ENCODE measurements at places on chromosomes 7 and 10. TPM values are rescaled to one million over a fixed set of nuclear protein-coding genes. Genes with fewer than 3 reads are reported as not detected.
A peak's percentile ranks its signal among the peaks of the same experiment; 100 is the strongest.

GRCh38 chr10:61138708-61139591 is 195.0 kb upstream of the RHOBTB1 start:
- DNase-seq: no peak

DNA sequence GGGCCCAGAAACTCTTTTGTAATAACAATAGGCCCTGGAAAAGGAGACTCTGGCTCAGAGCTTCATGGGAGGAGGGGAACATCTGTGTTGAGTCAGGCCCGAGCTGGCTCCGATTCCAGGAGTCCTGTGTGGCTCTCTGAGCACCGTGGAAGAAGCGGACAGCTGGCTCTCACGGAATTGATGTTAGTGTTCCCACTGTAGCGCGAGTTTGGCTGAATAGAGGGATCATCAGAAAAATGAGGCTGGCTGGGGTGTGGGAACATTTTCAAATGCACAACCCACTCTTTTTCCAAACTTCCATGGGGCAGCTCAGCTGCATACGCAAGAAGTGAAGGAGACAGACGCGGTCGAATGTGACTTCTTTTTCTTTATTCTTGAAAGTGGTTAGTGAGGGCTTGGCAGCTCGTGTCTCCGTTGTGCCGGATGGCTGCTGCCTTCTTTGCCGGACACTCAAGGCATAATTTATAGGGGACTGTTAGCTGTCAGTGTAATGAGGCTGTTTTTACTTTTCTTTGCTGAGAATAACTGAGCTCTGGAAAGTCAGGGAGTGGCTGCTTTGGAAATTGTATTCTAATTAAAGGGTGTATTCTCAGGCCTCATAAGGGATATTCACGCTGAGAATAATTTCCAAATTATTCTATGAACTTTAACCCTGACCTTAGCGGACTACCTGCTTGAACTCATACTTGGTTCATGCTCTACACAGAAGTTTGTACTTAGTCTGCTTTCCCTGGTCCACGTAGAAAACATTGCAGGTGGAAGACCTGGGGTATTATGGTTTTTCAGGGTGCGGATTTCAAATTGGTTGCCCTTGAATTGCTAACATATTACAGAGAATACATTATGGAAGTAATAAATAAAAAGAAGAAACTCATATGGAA is 23.1 kb downstream of the MDFIC start:
- peak; percentile 73 for DNase-seq

DNA sequence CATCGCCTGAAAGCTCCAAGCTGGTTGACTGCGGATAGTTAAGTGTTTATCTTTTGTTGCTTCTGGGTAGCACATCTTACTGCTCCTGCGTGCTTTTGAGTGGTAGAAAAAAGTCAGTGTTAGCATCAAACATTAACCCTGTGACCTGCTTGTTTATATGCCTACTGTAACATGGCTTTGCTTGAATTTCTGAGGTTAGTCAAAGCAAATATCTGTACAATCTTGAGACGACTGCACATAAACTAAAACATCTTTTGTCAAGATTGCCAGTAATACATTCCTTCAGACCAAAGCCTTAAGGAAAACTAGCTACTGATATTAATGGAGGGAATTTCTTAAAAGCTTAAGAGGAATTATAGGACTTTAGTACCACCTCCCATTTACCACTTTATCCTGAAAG is 163.7 kb downstream of the BAMBI start:
- DNase-seq: no peak

- DNase-seq: no peak
These were observed 153.0 kb upstream of the PDE1C start for GRCh38 chr7:32223071-32223650.

DNA sequence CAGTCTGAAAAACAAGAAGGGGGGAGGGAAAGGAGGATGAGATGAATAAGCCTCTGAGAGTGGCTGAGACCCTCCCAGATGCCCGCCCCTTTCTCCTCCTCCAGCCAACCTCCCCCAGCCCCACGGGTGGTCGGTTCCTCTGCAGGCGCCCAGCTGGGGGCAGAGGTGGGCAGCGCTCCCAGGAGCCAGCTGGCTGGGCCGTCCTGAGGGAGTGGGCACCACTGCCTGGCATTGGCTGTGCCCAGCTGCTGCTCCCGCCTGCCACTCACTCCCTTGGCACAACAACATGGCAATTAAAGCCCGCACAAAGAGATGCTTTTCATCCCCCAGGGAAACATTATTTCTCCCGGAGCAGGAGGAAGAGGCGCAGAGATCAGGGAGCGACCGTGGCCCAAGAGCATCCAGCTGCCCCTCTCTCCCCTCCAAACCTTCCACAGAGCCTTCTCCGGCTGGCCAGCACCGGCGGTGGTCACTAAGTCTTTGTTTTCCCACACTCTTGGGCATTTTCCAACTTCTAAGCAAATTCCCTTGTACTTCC is 107.2 kb downstream of the SPDYE5 start:
- DNase-seq: no peak

- DNase-seq: no peak
These were observed 221.5 kb upstream of the GHITM start for GRCh38 chr10:83917537-83918506.

GRCh38 chr7:52719677-52720076 is 315.8 kb upstream of the POM121L12 start:
- no peak for DNase-seq

DNA sequence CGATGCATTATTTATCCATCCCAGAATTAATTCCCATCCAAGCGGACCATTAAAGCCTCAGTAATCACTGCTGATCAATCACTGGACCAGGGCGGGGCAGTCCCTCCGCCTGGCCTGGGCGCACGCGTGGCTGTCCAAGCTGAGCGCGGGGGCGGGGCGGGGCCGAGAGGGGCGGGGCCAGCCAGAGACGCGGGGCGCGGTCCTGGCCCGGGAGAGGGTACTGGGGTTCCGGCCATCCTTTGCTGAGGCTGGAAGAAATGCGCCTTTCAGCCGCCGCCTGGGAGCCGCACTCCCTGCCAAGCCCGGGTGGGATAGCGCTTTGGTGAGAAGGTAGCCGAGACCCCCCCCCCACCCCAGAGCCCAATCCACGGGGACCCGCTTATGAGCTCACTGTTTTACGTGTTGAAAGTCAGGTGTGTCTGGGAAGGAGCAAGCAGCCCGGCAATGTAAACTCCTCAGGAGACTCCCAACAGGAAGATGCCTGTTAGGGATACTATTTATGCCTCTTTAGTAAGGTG is at the start of gene ARHGAP22:
TSS of gene ARHGAP22 (minus strand) at position 83 of the 518 bp plus-strand sequence. CDS start 277 bp downstream, outside the sequence.
- no peak for DNase-seq

DNA sequence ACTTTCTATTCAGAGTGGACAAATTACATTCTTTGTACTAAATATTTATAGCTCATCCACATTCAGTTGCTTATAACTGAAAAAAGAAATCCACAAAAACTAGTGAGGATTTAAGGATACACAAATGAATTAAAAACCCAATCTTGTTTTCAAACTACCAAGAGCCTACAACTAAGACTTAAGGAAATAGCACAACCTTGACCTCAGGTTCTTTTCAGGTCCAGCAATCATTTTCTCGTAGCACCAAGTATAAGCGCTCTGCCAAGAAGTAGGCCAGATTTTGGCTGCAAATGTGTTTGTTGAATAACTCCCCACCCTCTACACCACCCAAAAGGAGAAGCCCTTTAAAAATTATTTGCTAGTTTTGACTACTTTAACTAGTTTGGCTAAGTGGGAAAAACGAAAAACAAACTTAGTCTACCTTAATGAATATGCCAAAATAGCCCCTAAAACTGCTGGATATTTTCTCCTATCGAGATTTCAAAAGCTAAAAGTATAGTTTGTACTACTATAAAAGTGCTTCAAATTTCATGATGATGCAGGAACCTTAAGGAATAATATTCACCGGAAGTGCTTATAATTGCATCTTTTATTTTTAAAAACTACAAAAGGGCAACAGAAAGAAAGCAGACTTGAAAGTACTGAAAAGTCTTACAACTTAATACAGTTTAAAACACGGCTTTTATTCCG is 2.7 kb upstream of the KMT2E start:
- DNase-seq: no peak

DNA sequence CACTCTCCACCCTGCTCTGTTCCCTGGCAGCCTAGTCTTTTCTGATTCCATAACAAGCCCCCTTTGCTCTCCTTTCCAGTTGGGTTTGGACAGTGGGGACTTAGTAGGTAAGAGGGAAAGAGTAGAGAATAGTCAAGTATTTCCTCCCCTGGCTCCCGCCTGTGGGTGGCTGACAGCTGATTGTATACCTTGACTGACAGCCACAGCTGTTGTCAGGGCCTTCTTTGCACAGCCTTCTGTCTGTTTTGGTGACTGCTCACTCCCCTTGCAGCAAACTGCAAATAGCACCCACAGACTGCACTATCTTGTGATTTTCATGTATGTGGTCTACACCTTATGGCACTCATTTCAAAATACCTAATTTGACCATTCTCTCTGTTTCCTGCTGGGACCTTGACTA is 486.3 kb downstream of the ACTR3B start:
- DNase-seq: no peak

GRCh38 chr10:85993840-85994507 is 372.6 kb downstream of the GRID1 start:
- DNase-seq: no peak

DNA sequence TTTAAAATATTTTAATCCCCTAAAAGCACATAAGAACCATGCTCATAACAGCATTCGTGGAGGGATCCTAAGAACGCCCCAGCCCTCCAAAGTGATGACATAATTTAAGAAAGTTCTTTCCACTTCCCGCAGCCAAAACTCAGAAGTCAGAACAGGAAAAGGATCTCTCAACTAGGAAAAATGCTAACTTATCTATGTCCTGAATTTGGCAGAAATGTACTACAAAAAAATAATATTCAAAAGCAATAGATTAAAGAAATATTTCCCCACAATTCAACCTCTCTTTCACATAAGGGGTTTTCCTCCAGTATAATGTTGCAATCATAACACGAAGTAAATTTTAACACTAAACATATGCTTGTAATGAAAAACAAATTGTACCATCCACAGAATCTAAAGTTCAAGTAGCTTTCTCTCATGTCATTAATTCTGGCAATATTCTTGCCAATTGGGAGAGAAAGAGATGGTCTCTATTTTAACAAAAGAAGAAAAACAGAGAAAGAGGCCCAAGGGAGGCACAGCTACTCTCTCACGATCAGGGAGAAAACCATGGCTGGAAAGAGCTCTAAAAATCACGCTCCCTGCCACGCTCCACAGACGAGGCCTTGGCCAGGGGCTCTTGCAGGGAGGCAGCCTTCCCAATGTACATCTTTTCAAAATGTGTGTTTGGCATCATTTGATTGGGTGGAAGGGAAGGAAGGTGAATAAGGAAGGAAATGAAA is 22.9 kb downstream of the ASB13 start:
- no peak for DNase-seq

GRCh38 chr7:64433590-64433989 is 119.8 kb downstream of the ZNF736 start:
- DNase-seq: no peak

DNA sequence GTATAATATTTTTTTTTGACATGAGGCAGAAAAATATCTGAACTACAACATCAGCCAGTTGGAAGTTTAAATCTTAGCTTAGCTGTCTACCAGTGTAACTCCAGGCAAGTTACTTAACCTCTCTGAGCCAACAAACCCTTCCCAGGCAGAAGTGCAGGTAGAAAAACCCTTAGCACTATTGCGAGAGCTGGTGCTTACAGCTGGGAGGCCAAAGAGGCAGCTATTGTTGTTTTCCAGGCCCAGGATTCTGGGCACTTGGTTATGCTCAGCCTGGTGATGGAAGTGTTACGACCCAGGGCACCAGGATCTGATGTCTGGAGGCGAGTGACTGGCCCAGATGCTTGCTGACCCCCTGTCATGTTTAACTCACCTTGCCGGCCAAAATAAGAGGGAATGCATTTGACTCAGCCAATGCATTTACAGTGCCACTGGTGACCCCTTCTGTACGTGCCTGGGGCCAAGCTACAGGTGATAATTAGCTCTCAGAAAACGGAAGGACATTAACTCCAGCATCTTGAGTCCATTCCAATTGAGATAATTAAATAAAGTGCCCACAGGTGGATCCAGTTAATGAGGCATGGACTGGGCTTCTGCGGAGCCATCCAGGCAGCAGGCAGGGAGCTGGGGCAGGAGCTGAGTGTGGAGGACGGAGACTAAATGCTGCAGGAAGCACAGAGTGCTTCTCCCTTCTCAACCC is 126.5 kb upstream of the HABP2 start:
- no peak for DNase-seq

DNA sequence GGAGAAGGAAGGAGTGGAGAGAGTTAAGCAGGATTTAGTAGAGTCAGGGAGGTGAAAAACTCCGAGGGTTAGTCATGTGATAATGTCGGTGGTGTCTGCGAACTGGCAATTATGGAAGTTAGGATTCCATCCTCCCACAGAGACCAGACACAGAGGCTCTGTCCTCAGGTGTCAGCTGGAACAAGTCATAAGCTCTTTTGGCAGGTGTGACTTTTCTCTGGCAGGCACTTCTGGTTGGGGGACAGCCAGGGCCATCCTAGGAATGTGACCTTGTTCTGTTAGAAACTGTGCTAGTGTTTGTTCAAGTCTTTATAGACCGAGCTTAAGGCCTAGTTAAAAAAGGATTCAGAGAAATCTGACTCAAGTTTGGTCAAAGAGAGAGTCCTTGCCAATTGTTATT is 371.0 kb downstream of the DPP6 start:
- DNase-seq: no peak

GRCh38 chr7:6172224-6172909 is 100.1 kb downstream of the CYTH3 start:
- no peak for DNase-seq

DNA sequence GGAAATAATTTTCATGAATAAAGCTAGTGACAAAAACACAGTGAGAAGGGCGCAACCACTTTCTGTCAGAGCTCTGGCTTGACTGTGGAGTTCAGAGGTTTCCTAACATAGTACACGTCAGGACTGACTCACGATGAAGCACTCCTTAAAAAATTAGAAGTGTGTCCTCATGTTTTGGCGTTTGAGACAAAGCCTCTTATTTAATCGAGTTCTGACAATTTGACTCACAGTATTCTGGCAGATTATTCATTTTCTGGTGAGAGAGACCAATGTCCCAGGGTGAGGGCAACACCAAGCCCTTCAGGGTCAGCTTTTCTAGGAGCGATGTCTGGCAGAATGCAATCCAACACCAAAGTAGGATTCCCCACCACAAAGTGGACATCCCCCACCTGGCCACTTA is 108.7 kb downstream of the DIP2C start:
- peak; percentile 70 for DNase-seq

GRCh38 chr10:79168210-79168609 is 99.4 kb downstream of the ZMIZ1 start:
- DNase-seq: no peak

DNA sequence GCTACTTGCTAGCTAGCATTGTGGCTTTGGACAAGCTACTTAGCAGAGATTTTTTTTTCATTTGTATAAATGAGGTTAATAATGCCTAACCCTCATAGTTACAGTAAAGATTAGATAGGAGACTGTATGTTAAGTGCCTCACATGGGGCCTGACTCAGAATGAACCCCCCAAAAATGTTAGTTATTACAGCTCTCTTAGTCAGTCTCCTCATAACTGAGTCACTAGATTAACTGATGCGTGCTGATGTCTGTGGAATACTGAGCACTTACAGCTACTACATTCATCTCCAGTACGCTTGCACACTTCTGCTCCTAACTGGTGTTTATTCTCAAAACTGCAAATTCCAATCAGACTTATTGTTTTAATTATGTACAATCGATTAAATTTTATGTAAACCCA is 315.3 kb downstream of the SNX13 start:
- peak; percentile 53 for DNase-seq

- DNase-seq: no peak
These were observed 623 bp upstream of the CEP41 start for GRCh38 chr7:130441408-130441869.

The CALHM1 gene
- not detected for polyA plus RNA-seq

The DTX2 gene
- 4.2 TPM for polyA plus RNA-seq

The KLF14 gene
- not detected for polyA plus RNA-seq

The NPSR1 gene
- polyA plus RNA-seq: not detected

The LHFPL3 gene
- polyA plus RNA-seq: not detected

The CRYGN gene
- not detected for polyA plus RNA-seq

The HTRA1 gene
- polyA plus RNA-seq: 179 TPM

The PALD1 gene
- polyA plus RNA-seq: 0.17 TPM

The C10orf53 gene
- polyA plus RNA-seq: not detected

All from AG04450 (cell line).